NCI-H1930 (cell line): ENCODE measurements at places on chromosomes 4 and X.

GRCh38 chr4:71382125-71382899 is 43.5 kb downstream of the SLC4A4 start:
- DNase-seq: no peak

DNA sequence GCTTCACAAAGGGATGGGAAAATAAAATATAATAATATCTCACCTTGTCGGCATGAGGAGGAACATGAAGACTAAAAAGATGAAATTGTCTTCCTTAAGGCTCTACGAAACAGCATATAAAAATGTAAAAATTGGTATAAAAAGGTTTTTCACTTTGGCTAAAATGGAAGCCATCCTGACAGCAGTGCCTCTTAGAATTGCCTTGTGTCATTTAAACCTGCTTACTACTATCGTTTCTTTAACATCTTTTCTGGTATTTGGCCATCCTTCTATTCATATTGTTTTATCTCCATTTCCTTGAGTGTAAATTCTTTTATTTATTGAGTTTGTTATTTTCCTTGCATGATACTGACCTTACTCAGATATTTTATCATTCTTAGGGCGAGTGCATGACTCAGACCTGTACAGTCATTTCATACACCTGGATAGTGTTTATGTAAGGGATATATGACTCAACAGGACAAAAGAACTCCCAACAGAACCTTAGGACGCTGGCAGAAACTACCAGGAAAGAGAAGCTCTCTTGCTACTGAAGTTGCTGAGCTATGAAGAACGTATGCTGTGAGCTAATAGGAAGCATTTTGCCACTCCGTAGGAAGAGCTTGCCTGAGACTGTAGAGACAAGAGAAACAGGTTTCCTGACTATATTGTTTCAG is 5.8 kb upstream of the CDKN2AIP start:
- no peak for DNase-seq

GRCh38 chr4:26055855-26056254 is 141.8 kb downstream of the SMIM20 start:
- no peak for DNase-seq

- DNase-seq: no peak
Measured at GRCh38 chr4:148072789-148073188, 340.9 kb downstream of the ARHGAP10 start.

DNA sequence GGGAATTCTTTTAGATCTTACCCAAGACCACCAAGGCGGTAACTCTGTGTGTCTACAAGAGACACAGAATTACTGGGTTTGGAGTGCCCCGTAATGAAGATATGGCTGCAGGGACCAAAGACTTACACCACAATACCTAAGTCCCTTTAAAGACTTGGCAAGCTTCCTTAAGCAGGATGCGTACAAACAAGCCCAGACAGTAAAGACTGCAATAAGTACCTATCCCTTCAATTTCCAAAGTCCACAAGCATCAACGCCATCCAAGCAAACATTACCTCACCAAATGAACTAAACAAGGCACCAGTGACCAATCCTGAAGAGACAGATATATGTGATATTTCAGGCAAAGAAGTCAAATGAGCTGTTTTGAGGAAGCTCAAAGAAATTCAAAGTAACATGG is 42.3 kb upstream of the RNF128 start:
- DNase-seq: no peak

GRCh38 chr4:4386296-4386735 is 586 bp upstream of the NSG1 start:
- peak; percentile 65 for DNase-seq

DNA sequence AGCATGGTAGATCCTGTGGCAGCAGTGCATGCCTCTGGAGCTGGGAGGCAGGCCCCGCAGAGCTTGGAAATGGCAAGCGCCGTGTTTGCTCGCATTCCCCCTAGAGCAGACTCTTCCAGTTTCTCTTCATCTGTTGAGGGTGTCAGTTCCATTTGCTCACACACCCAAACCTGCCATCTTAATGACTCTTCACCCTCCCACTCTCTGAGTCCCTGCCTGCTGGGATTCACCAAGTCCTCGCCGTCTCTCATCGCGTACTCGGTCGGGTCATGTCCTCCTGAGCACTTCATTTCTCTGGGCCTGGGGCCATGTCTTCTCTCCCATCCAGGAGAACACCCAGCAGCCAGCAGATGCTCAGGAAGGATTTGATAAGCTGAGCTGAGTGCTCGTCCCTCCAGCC is 16.9 kb downstream of the ZBTB49 start:
- no peak for DNase-seq

DNA sequence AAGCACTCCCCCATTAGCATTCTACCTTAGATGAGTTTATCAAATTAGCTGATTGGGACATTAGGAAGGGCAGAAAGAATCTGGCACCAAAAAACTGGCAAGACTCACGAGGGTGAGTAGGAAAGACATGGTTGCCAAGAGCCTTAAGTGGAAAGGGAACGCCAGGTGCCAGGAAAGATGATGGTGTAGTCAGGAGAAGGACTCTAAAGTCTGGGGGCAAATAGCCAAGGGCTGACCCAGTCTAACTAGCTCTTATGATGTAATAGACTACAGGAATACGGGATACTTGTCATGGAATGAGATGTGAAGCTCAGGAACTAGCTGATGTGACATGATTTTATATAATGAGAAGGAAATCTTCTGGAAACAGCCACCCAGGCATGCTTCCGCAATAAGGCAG is 94.8 kb downstream of the MBNL3 start:
- DNase-seq: no peak
